Right renal cortex interstitium (tissue), 3 donors: ENCODE measurements at places on chromosomes 11 and 22. TPM values are rescaled to one million over a fixed set of nuclear protein-coding genes. Genes with fewer than 3 reads are reported as not detected.
A peak's percentile ranks its signal among the peaks of the same experiment; 100 is the strongest.

The C11orf91 gene
- polyA plus RNA-seq = not detected

The TSPAN18 gene
- polyA plus RNA-seq = 46.2 TPM

The UBQLN3 gene
- polyA plus RNA-seq = not detected

The PVALB gene
- 3.7 TPM for polyA plus RNA-seq

The IGSF9B gene
- 3.8 TPM for polyA plus RNA-seq

The OR6T1 gene
- not detected for polyA plus RNA-seq

The ABCG4 gene
- 0.79 TPM for polyA plus RNA-seq

The CALCA gene
- polyA plus RNA-seq = 9.7 TPM

The C11orf42 gene
- polyA plus RNA-seq = 0.64 TPM

GRCh38 chr22:41656556-41656955 is 32.1 kb downstream of the SNU13 start:
- no peak for DNase-seq

DNA sequence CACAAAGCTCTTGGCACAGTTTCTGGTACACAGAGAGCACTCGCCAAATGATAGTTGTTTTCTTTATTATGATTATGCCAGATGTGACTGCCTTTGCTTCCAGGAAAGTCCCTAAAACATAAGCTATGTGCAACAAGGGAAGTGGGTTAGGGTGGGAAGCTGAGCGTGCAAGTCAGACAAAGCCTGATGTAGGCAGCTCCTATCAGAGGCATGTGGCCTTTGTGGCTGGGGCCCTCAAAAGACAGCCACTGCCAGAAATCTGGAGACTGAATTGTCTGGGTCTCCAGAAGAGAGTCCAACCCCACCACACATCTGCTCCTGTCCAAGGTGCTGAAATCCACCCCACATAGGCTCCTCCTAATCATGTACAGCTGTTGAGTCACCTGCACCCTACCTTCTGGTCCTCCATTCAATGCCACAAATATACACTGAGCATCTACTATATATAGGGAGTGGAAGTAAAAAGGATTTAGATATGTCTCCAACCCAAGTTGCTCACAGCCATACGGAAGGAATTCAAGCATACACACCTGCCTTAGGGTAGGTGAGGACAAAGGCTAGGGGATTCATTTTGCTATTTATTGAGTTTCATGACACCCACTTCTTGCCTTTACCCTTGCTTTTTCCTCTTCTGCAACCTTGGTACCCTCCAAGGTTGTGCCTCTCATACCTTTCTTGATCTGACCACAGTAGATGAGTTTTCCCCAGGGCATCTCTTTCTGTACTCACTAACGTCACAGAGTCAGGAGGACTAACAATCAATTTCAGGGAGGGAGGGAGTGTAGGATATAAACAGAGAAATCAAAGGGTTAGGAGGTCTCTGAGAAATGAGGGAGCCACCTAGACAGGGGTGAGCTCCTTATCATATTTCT is 12.4 kb downstream of the SEC14L3 start:
- DNase-seq = no peak

DNA sequence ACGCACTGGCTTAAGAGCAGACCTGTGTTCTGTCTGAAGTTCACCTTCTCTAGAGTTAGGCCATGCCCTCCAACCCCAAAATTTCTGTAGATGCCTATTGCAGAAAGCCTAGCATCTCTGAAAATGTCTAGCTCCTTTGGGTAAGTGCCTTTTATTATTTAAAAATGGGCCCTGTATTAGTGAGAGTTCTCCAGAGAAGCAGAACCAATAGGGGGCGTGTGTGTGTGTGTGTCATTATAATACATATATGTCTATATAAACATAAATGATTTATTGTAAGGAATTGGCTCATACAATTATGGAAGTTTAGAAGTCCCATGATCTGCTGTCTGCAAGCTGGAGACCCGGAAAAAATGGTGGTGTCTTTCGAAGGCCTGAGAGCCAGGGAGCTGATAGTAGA is 144.7 kb downstream of the TTC17 start:
- no peak for DNase-seq

DNA sequence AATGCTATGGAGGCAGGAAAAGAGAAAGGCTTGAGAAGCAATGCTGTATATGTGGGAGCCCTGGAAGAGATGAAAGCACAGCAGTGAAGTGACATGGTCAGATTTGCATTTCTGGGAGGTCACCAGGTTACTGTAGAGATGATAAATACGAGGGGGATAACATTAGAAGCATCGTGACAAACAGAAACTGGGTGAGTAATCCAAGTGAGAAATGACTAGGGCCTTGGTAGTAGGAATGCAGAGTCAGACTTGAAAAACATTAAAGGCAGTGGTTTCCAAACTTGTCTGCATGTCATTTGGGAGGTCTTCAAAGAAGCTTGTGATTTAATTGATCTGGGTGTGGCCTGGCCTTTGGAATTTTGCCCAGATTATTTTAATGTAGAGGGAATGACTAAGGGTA is 43.9 kb downstream of the CCDC34 start:
- DNase-seq = no peak

- DNase-seq = no peak
Measured at GRCh38 chr22:42764895-42765363, 44.3 kb upstream of the A4GALT start.

GRCh38 chr22:49147171-49147570 is 680.5 kb downstream of the BRD1 start:
- no peak for DNase-seq

GRCh38 chr11:693415-693831 is 1.6 kb downstream of the DEAF1 start:
- no peak for DNase-seq

- DNase-seq = no peak
Measured at GRCh38 chr11:69520186-69520916, 38.9 kb downstream of the LINC01488 start.

DNA sequence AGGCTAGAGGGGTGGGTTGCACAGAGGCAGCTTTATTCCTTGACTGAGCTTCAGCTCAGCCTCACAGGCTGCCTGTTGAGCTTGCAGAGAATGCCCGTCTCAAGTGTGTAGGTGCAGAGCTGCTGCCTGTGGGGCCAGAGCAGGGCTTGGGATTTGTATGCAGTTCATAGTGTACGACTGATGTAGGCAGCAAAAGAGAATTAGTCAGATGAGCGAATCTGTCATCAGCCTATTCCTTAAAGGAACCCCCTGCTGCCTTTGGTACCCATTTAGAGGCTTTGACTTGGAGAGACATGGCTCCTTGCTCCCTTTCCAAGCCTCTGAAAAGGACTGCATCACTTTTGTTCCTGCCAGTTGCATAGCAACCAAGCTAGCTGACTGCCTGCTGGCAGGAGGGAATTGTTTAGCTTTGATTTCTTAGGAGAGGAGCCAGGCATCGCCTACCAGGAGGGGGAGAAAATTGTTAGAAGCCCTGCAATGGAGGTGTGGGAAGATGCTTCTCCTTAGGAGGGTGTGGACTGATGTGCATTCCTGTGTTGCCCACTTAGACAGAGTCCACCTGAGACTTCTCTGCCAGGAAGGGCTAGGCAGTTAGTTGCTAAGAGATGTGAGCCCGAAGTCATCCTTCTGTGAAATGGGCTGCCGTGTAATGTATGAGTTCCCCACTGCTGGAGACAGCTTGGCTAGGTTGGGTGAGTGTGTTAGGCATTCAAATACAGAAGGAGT is 10.9 kb downstream of the ACO2 start:
- no peak for DNase-seq

GRCh38 chr22:25545146-25545545 is 19.3 kb upstream of the GRK3 start:
- no peak for DNase-seq

DNA sequence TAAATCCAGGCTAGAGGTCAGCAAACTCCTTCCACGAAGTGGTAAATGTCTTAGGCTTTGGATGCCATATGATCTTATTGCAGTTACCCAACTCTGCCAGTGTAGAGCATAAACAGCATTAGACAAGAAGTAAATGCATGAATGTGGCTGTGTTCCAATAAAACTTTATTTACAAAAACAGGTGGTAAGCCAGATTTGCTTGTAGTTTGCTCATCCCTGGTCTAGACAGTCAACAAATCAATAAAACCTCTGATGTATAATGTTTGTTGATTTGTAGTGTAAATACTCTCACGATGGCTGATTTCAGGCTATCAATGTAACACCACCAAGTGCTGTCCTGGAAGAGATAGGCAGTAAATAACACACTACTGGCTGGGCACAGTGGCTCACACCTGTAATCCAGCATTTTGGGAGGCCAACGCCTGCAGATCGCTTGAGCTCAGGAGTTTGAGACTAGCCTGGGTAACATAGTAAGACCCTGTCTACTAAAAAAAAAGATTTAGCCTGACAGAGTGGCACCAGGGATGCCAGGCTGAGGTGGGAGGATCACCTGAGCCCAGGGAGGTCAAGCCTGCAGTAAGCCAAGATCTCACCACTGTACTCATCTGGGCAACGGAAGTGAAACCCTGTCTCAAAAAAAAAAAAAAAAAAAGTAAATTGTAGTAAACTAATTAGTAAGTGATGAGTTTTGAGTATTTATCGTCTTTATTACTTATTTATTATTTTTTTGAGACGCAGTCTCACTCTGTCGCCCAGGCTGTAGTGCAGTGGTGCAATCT is 6.9 kb upstream of the CATSPER1 start:
- DNase-seq = no peak

- DNase-seq = peak; percentile 4
Measured at GRCh38 chr11:8533332-8533731, 60.7 kb downstream of the STK33 start.

DNA sequence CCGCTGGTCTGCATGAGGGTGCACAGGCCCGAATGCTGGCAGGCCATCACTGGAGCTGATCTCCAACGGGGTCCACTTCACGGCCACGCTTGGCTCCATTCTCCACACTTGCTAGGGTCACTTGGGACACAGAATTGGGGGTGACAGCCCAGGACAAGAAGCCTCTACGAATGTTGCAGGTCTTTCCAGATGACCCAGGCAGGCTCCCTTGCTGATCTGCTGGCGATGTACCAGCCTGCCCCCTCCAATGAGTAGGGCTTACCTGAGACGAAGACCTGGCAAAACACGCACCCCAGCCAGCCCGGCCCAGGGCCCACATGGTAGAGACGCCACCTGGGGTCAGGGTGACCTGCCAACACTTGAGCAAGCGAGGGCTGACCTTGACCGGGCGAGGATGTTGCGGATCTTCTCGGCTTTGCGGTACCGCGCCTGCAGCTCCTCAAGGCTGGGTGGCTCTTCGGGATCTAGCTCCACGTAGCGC is 44.9 kb downstream of the C11orf58 start:
- no peak for DNase-seq

DNA sequence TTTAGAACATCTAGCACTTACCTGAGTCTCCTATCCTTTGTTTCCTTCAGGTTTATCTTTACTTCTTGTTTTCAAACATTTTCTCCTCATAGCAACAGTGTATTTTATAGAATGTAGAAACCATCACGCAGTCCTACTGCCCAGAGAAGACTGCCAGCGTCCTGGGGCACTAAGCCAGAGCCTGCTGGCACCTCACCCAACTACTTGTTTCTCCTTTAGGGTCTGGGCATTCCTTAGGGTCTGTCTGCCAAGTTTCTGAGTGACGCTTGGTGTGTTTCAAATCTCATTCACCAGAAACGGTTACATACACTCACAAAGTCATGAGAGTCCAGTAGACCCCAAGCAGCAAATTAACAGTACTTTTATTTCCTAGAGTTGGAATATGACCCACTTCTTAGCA is 49.6 kb upstream of the SLC25A1 start:
- no peak for DNase-seq

- DNase-seq = no peak
Measured at GRCh38 chr11:14417186-14417585, 58.2 kb upstream of the RRAS2 start.

GRCh38 chr22:19478901-19479354 is at the start of gene UFD1:
Gene UFD1 (minus strand): TSS chr22:19479193. CDS start chr22:19479085, 108 bp downstream.
- no peak for DNase-seq

DNA sequence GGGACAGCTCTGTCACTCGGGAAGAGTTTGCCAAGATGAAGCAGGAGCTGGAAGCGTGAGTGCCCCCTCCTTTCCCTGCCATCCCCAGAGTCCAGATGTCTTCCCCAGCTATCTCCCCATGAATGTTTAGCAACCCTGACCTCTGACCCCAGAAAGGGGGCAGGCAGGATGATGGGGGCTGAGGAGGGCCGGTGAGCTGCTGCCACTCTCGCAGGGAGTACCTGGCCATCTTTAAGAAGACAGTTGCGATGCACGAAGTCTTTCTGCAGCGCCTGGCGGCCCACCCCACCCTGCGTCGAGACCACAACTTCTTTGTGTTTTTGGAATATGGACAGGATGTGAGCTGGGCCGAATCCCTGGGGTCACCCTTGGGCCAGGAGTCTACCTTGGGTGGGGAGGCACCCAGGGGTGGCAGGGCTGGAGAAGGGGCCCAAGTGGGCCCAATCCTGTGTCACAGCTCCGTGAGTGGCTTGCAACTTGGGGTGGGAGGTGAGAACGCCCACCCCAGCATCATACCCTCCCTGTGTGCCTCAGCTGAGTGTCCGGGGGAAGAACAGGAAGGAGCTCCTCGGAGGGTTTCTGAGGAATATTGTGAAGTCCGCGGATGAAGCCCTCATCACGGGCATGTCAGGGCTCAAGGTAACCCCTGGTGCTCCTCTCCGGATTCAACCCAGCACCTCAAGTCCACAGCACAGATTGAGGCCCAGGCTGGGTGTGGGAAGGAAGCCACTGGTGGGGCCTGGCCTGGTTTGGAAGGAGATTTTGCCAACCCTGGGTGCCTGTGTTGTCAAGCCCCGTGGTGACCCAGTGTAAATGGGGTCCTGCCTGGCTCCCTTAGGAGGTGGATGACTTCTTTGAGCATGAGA is 7.5 kb downstream of the CFL1 start:
- DNase-seq = no peak

DNA sequence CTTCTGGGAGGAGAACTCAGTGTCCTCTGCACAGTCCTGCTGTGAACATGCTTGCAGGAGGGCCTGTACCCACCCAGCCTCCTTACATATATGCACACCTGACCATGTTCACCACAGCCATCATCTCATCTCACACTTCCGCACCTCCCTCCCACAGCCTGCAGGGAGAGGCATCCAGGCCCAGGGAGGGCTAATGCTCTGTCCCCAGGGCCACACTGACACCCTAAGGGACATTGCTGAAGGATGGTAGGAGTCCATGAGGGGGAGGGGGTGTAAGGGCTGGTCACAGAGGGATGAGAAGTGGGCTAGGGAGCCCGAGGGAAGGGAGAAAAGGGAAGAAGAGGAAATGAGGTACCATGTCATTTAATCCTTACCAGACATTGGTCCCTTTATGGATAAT is 4.4 kb upstream of the KCNC1 start:
- no peak for DNase-seq

DNA sequence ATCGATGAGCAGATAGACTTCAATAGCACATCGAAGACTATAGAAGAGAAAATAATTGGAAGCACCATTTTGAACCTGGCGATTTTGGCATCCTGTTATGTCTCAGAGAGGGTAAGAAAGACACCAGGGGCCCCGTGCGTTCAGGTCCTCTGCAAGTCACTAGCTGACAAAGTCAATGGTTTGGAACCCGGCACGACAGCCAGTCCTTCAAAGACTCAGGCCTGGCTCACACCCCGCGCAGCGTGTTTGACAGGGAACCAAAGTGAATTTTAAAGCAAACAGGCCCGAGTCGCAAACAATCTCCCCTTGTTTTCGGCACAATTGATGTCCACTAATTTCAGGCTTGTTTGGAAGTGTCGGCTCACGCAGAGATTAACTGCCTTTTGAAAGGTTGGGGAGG is 716.6 kb downstream of the BRD1 start:
- no peak for DNase-seq
